Activated CD8-positive, alpha-beta memory T cell treated with anti-CD3 and anti-CD28 coated beads for 48 hours (primary cell): ENCODE measurements at places on chromosomes 2 and 18.

- no peak for DNase-seq
Measured at GRCh38 chr18:69980509-69980908, 32.8 kb upstream of the CD226 start.

DNA sequence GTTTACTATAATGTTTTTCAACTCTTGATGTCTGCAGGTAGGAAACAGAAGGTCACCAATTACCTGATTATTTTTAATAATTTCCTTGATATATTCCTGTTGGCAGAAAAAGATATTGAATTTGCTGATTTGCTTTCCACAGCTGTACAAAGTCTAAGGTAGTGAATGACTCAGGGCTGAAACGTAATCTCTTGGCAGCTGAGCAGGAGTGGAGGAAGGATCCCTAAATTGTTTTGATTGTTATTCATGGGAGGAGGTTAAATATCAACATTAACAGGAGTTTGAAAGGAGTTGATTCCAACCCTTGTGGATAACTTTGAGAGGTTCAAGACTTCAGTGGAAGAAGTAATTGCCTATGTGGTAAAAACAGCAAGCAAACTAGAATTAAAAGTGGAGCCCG is 345.2 kb upstream of the SLC8A1 start:
- no peak for DNase-seq

GRCh38 chr2:30656079-30656478 is 151.2 kb downstream of the CAPN13 start:
- DNase-seq = no peak

DNA sequence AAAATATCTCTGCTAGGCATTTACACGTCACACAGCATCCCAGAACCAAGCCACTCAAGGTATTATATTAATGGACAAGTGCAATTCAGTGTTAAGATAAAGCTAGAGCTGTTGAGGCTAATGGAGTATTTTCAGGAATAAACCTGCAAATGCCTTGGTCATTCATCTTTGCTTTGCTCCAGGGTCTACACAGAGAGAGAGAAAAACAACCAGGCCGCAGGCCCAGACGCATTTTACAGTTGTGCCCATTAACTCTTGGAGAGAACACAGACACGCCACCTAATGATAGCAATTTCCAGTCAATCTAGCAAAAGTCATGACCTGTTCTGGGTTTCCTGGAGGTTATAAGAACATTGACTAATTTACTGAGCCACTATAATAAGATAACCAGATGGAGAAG is 829.3 kb downstream of the LRRTM4 start:
- no peak for DNase-seq

DNA sequence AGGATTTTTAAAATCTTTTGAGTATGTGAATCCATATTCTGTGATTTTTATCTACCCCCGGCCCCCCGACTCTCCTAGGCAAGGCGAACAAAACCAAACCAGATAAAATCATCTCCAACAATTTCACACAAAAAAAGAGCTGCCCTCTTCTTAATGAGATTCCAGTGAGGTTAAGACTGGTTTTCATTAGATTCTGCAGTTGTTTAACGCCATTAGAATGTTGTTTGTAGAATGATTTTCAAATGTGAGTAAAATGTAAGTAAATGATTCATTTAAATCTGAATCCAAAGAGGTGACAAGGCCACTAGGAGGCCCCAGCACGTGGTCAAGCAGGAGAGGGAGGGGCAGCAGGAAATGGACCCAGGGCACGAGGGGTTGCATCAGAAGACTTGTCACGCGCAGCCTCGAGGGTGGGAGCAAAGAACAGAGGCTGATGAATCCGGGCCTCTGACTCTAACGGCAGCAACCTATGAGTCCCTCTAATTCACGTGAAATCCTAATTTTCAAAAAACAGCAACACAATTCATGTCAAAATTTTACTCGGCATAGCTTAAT is 24.3 kb upstream of the KLHL29 start:
- no peak for DNase-seq
